ENCODE measurements at places on chromosomes 7 and 10. TPM values are rescaled to one million over a fixed set of nuclear protein-coding genes. Genes with fewer than 3 reads are reported as not detected.

The H2BK1 gene
- total RNA-seq: not detected

The ETV1 gene
- total RNA-seq: 7.8 TPM

The SEC61G gene
- total RNA-seq: 832 TPM

The LRMDA gene
- total RNA-seq: 0.46 TPM

The CCT6A gene
- total RNA-seq: 322 TPM

The SGCE gene
- total RNA-seq: 55.5 TPM

The RNF148 gene
- 1.1 TPM for total RNA-seq

The HOGA1 gene
- 0.32 TPM for total RNA-seq

The BUD31 gene
- 116 TPM for total RNA-seq

Measured in epithelial cell of umbilical artery (primary cell).